ENCODE measurements at places on chromosomes 1 and 21.

DNA sequence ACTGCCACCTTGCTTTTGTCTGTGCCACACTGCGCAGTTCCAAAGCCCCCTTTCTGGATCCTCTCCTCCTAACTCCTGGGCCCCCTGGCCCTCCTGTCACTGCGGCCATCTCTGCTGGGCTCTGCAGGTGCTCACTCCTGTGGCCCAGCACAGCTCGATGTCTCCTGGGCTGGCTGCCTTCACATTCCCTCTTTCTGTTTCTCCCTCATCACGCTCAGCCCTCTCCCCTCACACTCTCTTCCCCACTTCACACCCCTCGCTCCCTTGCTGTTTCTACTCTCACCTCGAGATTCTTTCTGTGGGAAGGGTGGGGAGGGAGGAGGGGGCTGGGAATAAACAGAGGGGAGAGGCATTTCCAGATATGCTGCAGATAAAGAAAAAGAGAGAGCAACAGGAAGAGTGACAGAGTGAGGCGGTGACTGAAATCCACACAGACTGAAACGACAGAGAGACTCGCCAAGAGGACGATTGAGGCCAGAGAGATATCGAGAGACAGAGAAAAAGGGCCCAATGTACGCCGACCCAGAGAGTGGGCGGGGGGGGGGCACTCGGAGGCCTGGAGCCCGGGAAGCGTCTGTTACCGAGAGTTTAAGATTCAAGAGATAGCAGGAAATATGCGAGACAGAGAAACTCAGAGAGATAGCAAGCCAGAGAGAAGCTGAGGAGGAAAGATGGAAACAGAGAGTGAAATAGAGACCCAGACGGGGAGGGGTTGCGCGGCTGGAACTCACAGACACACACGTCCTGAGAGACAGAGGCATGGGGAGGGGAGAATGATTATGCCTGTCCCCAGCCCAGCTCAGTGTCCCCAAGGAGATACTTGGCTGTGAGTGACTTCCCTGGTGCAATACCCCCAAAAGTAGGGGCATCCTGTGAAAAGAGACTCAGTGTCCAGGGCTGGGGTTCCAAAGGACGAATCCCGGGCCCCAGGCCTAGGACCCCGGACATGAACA is 666 bp downstream of the CSF3R start:
- DNase-seq = no peak

DNA sequence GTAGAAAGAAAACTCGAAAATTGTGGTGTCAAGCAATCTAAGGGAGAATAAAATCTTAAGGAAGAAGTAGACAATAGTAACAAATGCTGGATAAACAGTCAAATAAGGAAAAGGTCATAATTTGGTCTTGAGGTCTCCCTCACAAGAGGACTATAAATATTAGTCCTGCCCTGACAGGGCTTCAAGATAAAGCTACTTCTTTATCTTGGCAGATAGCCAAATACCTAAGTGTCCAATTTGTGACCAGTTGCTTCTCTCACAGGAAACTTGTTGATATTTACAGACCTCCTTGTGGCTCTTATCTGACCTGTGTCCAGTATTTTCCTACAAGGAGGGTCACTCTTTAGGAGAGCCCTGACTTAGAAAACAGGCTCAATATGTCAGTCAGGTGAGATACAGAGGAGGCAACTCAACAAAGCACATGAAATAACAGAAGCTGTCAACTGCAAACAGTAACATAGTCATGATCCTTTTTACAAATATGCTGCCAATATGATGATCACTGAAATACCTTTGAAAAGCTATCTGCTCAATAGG is 88.8 kb downstream of the TNNI3K start:
- DNase-seq = no peak

- no peak for DNase-seq
Observed at GRCh38 chr1:204456826-204457442, 37.7 kb downstream of the PIK3C2B start.

- DNase-seq = no peak
Observed at GRCh38 chr1:57530206-57530910, 106.5 kb upstream of the DAB1 start.

DNA sequence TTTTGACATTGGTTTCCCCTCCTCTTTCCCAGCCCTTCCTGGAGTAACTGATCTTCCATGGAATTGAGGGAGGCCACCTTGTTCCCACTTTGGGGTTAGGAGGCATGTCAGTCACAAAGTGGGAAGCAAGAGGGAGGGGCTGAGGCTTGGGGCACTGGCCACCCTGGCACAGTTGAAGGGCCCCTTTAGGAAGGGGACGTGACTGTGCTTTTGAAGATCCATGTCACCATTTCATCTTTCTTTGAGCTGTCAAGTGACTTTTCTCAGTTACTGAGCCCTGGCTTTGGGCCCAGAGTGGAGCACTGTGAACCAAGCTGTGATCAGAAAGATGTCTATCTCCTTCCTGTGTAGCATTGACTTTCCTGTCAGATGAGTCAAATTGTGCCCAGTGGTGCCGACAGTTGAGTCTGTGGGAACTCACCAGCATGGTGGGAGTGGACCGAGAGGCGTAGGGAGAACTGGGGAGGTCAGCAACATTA is 38.5 kb upstream of the TDRD10 start:
- DNase-seq = peak; percentile 70

- DNase-seq = no peak
Observed at GRCh38 chr21:34762786-34763185, 94.0 kb downstream of the CLIC6 start.

DNA sequence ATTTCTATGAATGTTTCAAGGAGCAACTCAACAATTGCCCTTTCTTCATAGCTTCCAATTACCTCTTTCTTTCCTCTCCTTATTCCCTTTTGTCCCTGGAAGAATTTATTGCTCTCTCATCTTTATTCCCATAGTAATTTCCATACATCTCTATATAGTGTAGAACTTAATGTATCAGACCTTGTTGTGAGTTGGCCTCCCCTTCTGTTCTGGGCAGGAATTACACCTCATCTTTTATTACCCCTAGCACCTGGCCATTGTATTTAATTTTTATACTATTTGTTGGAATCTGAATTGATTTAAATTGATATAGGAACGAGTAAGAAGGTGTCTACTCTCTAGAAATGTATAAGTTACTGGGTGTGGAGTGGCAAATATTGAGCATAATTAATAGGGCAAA is 114.5 kb downstream of the CACHD1 start:
- no peak for DNase-seq

DNA sequence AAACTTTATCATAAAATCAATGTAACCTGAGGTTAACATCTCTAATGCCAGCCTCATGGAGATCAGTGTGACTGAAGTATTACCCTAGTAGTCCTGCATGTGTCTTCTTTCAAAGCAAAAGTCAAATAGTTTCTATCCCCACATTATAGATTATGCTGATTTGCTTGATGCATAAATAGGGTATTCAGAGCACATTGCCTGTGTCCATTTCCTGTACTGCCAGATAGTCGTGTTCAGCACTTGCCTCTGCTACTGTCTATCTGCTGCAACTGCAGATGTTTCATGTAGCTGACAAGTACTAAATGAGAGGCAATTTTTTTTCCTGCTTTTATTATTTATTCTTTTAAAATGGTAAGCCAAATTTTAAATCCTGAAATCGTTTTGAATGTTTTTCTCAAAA is 348.7 kb downstream of the CHRM3 start:
- no peak for DNase-seq

DNA sequence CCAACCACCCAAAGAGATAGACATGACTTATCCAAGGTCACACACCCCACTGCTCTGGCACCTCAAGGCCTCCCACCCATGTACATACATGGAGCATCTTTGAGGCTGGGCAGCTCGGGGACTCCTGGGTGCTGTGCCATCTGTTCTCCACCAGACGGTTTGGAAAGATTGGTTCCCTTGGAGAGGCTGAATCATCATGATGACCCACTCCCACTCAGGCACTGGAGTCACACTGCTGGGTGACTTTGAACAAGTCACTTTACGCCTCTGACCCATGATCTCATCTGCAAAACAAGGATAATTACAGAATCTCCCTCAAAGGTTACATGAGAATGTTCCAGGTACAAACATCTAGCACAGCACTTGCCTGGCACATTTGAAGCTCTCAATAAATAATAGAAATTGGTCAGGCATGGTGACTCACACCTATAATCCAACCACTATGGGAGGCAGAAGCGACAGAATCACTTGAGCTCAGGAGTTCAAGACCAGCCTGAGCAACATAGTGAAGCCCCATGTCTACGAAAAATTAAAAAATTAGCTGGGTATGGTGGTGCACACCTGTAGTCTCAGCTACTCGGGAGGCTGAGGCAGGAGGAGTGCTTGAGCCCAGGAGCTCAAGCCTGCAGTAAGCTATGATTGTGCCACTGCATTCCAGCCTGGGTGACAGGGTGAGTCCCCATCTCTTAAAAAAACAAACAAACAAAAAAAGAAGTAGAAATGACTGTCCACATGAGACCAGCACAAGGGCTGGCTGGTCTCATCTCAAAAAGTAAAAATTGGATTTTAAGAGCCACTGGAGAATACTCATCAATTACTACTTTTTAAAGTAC is 74.9 kb downstream of the RRAGC start:
- no peak for DNase-seq

- no peak for DNase-seq
Observed at GRCh38 chr1:26555550-26555981, 26.0 kb downstream of the RPS6KA1 start.

- DNase-seq = no peak
Observed at GRCh38 chr1:211726467-211726995, 51.1 kb upstream of the NEK2 start.

GRCh38 chr1:234258071-234258470 is 115.2 kb upstream of the COA6 start:
- no peak for DNase-seq

DNA sequence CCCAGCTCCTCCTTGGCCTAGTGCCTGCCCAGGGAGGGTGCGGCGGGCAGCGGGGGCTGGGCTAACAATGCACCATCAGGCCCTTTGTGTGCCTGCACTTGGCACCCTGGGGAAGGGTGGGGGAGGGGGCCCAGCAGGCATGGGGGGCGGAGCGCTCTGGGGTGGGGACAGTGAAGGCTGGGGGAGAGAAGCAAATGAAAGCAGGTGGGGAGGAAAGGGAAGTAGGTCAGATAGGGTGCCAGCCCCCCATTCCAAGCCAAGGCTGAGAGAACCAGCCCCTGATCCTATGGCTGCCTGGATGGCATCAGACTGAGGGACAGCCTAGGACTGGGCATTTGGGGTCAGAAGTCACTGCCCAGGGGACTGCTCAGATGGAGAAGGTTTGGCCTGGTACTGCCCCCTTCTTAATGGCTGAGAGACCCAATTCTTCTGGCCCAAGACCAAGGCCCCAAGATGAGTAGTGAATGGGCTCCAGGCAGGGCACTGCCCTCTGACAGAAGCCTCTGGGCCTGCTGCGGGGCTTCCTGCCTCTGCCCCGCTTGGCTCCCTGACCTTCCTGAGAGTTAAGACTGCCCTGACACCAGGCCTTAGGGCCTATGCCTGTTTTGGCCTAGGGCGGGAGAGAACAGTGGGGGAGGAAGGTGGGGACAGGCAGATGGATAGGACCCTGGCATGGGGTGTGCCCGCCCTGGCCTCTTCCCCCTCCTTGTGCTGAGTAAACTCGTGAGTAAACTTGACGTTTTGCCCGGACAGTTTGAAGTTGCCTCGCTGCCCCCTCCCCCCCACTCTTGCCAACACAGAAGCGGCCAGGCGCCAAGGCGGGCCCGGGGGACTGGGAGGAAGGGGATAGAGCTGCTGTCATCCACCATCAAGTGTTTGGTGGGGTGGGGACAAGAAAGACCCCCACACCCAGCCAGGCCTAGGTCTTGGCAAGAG is 2.7 kb downstream of the ZBTB7B start:
- DNase-seq = no peak

DNA sequence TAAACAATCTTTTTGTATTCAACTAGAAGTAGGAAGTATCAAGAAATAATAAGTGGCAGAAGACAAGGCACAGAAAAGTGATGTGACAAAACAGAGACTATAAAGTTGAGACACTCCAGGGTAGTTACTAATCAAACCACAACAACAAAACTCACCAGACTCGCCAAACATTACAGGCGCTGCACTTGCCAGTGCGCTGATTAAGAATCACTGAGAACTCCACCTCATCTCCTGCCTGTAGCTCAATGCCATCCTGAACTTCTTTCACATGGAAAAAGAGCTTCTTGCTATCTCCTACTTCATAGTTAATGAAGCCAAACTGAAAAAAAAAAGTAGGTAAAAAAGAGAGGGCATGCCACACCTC is 2.8 kb upstream of the NRAS start:
- no peak for DNase-seq

DNA sequence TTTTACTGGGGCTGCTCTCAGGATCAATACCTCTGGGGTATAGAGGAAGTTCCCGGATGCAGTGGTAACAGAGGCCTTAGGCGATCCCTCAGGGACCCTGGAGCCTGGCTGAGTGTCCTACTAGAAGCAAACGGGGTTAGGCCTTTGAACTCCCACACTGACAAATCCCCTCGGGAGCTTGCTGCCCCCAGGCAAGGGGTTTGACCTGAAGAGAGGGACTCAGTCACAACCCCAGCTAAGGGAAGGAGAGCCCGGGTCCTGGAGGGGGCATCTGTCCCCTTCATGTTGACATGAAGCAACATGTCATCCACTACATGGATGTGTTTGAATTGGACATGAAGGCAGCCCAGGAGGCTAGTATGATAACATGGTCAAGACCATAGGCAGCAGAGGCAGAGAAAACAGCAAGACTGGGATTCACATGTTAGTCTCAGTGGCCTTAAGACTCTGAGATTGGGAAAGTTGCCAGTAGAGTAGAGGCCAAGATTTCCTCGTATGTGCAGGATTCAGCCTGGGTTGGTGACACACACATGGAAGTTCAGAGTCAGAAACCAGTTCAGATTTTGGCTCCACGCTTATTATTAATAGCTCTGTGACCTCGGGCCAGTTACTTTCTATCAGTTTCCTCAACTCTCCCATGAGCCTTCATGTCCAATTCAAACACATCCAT is 101.5 kb downstream of the KCNN3 start:
- DNase-seq = no peak

DNA sequence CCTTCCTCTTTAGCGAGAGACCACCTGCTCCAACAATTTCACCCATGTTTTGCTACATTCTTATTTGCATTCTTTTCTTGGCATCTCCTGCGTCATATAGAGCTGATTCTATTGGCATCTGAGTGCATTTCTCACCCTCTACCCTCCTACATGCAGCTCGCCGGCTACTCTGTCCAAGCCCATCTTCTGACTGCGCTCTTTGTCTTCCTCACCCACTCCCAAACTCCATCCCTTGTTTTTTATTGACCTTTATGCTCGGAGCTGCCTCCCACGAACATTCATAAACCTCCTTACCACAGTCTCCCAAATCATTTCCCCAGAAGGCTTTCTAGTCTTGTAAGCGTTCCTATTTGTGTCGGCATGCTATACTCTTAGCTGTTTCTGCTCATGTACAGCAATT is 33.6 kb upstream of the FMN2 start:
- no peak for DNase-seq

Data from T-cell (primary cell).